Activated naive CD4-positive, alpha-beta T cell (primary cell): ENCODE measurements at places on chromosomes 5 and 9.

DNA sequence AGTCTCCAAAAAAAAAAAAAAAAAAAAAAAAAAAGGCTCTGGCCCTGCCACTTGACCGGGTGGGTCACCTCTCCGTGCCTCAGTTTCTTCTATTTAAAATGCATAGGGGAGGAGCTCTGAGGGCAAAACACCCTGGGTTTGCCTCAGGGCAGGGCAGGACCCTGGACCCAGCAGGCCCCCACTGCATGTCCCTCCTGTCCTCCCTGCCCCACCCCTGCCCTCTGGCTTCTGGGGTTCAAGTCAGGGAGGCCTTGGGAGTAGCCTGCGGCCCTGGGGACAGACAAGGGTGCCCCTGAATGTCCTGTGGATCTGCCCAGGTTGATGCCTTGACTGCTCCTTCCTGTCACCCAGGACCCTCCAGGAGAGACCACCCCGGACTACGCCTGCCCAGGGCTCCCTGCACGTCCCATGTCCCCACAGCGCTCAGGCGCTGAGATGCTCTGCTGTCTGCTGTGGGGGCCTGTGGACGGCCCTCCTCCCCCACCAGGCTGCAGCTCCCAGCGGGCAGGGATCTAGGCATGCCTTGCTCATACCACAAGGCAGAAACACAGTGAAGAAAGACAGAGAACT, 35.4 kb downstream of the ADAMTS2 start:
- DNase-seq, result no peak

GRCh38 chr5:144944936-144945335, 774.3 kb downstream of the KCTD16 start:
- no peak for DNase-seq

DNA sequence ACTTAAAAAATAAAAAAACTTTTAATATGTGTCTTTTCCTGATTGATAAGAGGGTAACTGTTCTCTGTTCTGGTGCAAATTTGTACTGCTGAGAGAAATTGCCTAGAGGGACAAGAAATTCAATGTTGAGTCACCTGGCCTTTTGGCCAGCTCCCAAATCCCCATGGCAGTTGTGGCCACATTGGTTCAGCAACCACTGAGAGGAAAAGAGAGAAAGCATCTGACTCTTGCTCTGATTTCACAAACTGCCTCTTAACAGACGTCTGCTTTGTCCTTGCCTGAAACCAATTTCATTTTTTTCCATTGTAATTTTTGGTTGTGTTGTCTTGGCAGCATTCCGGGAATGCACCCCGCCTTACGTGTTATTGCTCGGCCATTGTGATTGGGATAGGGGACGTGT, 42.4 kb downstream of the NTRK2 start:
- no peak for DNase-seq

DNA sequence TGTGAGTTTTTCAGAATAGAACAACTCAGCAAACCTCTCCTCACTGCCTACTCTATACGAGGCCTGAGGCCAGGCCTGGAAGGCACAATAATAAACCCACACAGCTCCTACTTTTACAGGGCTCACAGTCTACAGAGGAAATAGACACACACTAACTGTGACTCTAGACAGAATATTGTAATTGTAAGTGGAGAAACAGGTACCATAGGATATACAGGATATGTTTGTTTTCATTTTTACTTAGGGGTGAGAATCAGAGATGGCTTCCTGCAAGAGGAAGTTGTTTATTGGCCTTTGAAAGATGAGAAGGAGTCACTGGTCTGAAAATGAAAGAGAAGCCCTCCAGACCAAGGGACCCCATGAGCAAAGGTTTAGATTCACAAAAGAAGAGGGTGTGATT, 35.8 kb upstream of the TGFBR1 start:
- DNase-seq, result no peak

- no peak for DNase-seq
These were observed 172.1 kb downstream of the ENC1 start for GRCh38 chr5:74468421-74468820.

GRCh38 chr5:11985993-11986392, 81.7 kb upstream of the CTNND2 start:
- no peak for DNase-seq

- peak; percentile 4 for DNase-seq
These were observed 193.8 kb upstream of the ZNF618 start for GRCh38 chr9:113682297-113682771.

DNA sequence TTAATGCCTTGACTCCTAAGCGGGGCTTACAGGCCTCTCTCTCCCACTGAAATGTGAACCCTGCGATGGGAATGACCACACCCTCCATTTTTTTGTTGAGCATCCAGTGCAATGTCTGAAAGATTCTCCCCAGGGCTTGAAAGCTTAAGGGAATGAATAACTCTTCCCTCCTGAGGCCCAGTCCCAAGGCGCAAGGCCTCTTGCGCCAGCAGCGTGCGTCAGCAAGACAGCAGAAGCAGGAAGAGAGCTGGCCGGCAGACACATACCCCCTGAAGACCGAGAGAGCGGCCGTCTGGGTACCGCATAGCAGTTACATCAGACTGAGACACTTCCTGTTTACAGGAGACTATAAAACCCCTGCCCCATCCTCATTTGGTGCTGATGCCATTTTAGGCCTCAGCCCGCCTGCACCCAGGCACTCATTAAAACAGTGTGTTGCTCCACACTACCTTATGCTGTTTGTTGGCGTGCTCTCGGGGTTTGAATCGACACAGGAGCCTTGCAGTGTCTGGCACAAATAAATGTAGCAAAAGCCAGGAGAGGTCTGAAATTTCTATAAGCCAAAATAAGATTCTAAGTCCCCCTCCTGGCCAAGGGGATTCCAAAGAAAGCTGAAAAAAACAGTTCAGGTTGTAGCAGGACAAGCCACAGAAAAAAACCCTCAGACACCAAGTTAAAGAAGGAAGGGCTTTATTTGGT, 62.3 kb downstream of the GDNF start:
- no peak for DNase-seq

DNA sequence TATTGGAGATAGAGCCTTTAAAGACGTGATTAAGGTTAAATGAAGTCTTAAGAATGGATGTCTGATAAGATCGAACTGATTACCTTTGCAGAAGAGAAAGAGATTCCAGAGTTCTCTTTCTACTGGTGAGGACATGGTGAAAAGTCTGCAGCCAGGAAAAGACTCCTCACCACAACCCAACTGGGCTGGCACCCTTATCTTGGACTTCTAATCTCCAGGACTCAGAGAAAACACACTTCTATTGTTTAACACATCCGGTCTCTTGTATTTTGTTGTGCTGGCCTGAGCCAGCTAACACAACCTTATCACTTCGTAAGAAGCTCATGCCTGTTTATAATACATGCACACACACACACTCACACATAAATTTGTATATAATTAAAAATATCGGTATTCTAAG, 489.1 kb downstream of the PRDM9 start:
- no peak for DNase-seq

GRCh38 chr5:123262216-123262823, 160.9 kb downstream of the CEP120 start:
- no peak for DNase-seq
